A673 (cell line): ENCODE measurements at places on chromosomes 5 and 9.
A peak's percentile ranks its signal among the peaks of the same experiment; 100 is the strongest.

- peak; percentile 60 for DNase-seq
Observed at GRCh38 chr5:168879929-168880328, 300.8 kb upstream of the PANK3 start.

- no peak for DNase-seq
Observed at GRCh38 chr5:24850926-24851486, 206.2 kb upstream of the CDH10 start.

- no peak for DNase-seq
Observed at GRCh38 chr5:176735383-176736265, 74.7 kb upstream of the UNC5A start.

GRCh38 chr5:139639619-139640380 is 8.3 kb upstream of the CXXC5 start:
- no peak for DNase-seq

- peak; percentile 13 for DNase-seq
Observed at GRCh38 chr5:103804711-103805110, 242.1 kb upstream of the NUDT12 start.

GRCh38 chr5:72814864-72815263 is 1.6 kb upstream of the TNPO1 start:
- no peak for DNase-seq

DNA sequence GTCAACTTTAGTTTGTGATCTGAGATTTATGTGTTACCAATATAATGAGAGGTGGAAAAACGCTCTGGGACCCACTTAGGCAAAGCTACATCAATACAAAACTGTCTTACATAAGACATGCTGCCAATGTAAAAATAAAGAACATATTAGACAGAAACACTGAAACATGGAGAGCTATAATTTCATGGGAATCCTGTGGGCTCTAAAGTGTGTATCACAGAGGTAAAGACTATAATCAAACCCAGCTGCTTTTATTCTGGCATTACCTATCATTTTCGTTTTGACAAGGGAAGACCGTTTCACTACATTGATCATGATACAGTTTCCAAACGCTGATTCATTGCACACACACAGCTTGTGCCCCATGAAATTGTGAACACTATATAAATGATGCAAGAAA is 400.5 kb upstream of the TUSC1 start:
- DNase-seq, result no peak

- DNase-seq, result no peak
Observed at GRCh38 chr9:125460883-125461635, 199.4 kb downstream of the GAPVD1 start.

GRCh38 chr9:3879726-3880505 is 354.1 kb upstream of the RFX3 start:
- DNase-seq, result no peak

- peak; percentile 9 for DNase-seq
Observed at GRCh38 chr9:131954299-131954698, 125.4 kb downstream of the MED27 start.

- no peak for DNase-seq
Observed at GRCh38 chr5:59285300-59286016, 608.1 kb downstream of the PDE4D start.

DNA sequence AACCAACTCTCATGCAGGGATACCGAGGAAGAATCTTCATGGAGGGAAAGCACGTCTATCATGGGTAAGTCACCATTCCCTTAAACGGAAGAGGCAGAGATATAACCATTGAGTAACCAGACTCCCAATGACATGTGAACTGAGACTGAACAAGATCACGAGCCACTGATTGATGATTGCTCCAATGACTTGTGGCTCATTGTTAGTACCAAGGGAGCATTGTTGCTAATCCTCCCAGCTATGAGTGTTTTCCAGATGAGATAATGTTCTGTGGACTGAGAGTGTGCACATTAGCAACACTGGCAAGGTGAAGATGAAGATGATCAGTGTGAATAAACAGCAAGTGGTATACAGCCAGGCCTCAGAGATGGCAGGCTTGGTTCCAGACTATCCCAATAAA is 219.2 kb upstream of the MAP3K1 start:
- no peak for DNase-seq

DNA sequence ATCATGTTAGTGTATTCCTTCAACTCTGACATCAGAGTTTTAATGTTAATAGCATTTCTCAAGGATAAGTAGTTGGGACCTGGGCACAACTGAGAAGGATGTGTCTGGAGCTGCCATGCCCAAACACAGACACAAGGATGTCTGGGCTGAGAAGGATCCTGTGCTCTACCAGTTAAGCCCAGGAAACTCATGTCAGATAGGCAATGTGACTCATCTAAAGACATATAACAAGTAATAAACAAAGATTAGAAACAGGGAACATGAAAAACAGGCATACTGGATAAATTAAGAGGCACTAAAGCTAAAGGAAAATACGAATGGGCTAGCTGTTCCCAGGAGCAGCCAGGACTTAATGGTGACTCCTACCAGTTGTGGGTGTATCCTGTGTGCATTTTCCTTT is 9.1 kb upstream of the EGFLAM start:
- DNase-seq, result no peak

DNA sequence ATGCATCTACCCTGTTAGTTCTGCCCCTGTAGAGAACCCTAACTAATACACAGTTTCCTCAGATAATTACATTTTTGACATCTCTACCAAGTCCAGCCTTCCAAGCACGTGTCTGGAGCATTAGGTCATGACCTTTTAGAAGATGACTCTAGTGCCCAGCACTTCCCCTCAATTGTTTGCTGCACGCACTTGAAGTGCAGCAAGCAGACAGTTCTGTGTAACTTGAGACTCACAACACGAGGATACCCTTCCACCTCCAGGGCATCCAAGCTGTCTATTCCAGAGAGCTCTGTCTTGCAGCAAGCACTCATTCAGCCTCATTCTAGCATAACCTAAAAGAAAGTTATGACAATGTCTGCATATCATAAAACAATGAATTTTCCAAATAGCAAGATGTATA is 1410.5 kb upstream of the CDH18 start:
- DNase-seq, result no peak

DNA sequence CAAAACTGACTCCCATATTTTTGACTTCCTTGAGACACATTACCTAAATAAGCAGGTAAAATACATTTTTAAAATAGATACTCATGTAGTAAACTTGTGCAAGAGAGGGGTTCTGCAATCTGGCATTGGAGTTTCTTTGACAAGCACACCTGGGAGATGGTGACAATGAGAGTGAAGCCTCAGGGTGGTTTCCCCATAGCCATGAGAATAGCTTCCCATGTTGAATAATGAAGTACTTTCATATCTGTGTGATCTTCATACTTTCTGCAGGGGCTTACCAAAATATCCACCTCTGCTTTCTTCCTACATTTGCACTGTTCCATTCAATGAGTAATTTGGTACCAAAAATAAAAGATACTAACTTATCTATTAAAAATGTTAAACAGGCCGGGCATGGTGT is 44.7 kb upstream of the VCAN start:
- no peak for DNase-seq

DNA sequence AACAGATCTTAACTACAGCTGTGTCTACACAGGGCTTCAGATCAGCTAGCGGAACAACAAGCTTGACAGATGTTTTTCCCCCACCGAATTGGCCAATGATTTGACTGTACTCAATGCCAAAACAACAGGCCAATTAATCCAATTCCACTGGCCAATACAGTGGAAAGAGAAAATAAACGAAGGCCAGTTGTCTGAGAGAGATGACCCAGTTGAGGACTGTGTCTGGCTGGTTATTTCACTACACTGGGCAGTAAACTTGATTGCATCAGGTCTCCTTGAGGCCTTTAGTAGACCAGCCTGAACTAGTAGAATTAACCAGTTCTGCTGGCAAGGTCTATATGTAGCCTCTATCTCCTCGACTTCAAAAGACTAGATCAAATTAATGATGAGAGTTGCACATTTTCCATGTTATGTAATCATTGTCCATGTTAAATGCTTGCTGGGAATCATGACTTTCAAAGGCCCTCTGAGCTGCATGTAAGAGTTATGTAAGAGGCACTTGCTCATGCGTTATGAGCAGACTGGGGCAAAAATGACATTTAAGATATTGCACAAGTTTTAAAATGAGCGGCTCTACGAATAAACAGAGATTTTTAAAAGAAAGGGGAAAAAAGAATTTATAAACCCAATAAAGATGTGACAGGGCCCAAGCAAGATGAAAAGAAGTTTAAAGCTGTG is 28.3 kb downstream of the SMIM23 start:
- no peak for DNase-seq
